ENCODE measurements at places on chromosomes 1 and 21.
A peak's percentile ranks its signal among the peaks of the same experiment; 100 is the strongest.

DNA sequence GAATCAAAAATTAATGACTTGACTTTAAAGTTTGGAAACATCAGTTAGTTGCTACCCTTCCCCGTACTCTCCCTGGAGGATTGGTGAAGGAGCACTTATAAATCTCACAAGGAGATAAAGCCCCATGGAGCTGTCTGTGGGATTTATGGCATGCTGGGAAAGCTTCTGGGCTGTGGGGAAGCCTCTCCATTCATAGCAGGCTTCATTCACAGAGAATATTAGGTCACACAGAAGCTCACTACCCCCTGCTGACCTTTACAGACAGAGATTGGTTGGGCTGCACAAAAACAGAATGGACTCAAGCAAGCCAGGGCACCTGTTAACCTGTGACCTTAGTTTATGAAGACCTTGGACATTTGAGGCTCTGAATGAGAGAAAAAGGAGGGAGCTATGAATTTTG is 32.1 kb downstream of the RGL1 start:
- H3K36me3 ChIP-seq: no peaks in the 10 kb centered on the region
- DNase-seq: no peak
- H3K27me3 ChIP-seq: no peaks in the 10 kb centered on the region
- no peak overlapping the region for H3K27ac ChIP-seq

DNA sequence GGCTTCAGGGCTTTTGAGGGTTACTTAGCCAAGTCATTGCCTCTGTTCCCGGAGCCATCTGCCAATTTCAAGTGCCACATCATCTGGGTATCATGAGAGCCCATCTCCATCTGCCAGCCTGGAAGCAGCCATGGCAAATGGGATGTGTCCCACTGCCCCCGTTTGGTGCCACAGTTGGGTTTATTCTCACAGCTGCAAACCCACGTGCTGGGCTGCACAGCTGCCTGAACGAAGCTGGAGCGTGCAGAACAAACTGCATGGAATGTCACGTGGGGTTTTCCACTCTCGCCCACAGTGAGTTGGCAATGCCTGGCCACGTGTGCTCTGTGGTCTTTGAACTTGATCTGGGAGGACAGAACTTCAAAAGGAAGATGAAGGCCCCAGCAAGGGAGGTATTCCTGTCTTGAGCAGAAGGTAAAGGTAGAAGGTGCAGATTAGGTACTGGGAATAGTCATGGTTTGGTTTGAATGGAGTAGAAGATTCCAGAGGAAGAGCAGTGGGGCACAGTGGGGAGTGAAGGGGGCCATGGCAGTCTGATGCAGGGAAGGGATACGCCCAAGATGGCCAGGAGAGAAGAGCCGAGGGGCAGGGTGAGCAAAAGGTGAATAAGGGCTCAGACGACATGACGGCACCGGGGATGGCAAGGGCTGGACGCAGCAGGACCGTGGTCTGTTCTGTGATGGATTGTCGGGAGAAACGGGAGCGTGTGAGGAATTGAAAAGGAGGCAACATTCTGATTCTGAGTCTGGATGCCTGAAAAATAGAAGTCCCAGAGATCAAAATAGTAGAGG is 222.0 kb downstream of the KAZN start:
- H3K4me3 ChIP-seq: no peak overlapping the region
- no peaks in the 10 kb centered on the region for H3K4me1 ChIP-seq
- H3K27me3 ChIP-seq: no peaks in the 10 kb centered on the region
- no peaks in the 10 kb centered on the region for H3K36me3 ChIP-seq

GRCh38 chr21:45363921-45364467 is 41.0 kb upstream of the COL18A1 start:
- no peak for DNase-seq
- no peaks in the 10 kb centered on the region for H3K4me1 ChIP-seq
- no peak overlapping the region for H3K4me3 ChIP-seq
- H3K27ac ChIP-seq: no peak overlapping the region
- no peaks in the 10 kb centered on the region for H3K27me3 ChIP-seq
- no peaks in the 10 kb centered on the region for H3K36me3 ChIP-seq

- no peak overlapping the region for H3K27ac ChIP-seq
- H3K4me1 ChIP-seq: peaks cover 13% of the 10 kb centered on the region
- H3K4me3 ChIP-seq: no peak overlapping the region
- H3K27me3 ChIP-seq: no peaks in the 10 kb centered on the region
Observed at GRCh38 chr1:29209173-29209572, 21.6 kb downstream of the MECR start.

GRCh38 chr1:151945725-151946722 is 36.7 kb upstream of the THEM4 start:
- H3K36me3 ChIP-seq: no peaks in the 10 kb centered on the region
- DNase-seq: peak; percentile 90
- no peak overlapping the region for H3K4me3 ChIP-seq
- peak overlapping the region; percentile 88 for H3K27ac ChIP-seq
- H3K27me3 ChIP-seq: no peaks in the 10 kb centered on the region

DNA sequence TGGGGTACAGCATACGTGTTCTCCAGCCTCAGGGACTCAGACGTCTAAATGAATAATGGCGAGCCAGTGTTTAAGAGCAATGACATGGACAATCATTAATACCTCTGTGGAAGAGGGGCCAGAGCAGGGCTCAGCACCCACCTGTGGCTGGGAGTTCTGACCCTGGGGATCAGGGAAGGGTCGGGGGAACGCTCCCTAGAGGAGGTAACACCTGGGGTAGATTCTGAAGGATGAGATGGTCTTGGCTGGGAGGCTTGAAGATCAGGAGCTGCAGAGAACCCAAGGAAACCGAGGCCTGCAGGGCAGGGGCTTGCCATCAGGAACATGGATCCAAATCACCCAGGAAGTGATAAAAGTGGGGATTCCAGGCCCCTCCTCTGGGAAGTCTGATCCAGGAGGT is 138.2 kb upstream of the RUNX3 start:
- no peaks in the 10 kb centered on the region for H3K27me3 ChIP-seq
- H3K4me1 ChIP-seq: no peaks in the 10 kb centered on the region
- H3K36me3 ChIP-seq: no peaks in the 10 kb centered on the region

DNA sequence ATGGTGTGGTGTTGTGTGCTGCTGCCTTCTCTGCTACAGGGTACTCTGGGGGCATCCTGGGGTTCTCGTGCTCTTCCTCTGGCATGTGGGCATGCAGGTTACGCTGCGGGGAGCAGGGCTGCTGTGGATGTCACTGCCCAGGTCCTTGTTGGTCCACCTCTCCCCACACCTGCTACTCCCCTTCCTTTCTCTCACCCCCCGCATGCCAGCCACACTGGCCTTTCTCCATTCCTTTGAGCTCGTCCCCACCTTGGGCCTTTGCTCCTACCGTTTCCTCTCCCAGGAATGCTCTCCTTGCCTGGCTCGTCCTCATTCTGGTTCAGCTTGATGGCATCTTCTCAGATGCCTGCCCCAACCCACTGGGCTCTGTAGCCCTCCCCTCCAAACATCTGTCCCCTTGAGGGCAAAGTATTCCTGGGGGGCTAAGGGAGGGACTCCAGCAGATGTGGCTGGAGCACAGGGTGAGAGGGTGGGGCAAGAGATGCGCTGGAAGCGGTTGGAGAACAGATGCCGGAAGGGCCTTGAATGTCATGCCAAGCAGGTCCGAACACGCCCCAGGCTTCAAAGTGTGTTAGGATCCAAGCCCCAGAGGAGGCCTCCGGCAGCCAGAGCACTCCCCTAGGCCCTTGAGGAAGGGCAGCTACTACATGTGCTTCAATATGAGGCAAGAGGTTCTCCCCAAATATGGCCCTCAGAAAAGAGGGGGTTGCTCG is 23.4 kb downstream of the DMRTB1 start:
- no peak overlapping the region for H3K27ac ChIP-seq
- H3K4me3 ChIP-seq: no peak overlapping the region
- H3K27me3 ChIP-seq: no peaks in the 10 kb centered on the region
- no peak for DNase-seq
- H3K36me3 ChIP-seq: no peaks in the 10 kb centered on the region

DNA sequence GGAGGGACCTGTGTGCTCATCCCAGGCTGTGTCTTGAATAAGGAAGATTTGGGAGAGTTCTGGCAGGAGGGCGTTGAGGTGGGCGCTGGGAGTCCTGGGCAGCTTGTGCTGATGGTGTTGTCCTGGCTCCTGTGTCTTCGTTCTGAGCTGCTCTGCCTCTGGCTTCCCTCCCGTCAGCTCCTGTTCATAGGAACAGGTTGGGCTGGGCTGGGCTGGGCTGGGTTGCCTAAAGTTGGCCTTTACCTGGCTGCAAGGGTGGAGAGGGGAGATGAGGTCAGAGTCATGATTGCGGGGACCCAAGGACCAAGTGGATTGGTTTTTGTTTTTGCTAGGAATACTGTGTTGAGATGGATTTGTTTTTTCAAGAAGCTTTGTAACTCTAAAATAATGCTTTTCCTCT is 9.1 kb downstream of the NECAP2 start:
- H3K27me3 ChIP-seq: no peaks in the 10 kb centered on the region
- H3K27ac ChIP-seq: no peak overlapping the region
- no peak overlapping the region for H3K4me3 ChIP-seq
- no peak for DNase-seq
- H3K4me1 ChIP-seq: peaks cover 6% of the 10 kb centered on the region
- peaks cover 76% of the 10 kb centered on the region for H3K36me3 ChIP-seq

DNA sequence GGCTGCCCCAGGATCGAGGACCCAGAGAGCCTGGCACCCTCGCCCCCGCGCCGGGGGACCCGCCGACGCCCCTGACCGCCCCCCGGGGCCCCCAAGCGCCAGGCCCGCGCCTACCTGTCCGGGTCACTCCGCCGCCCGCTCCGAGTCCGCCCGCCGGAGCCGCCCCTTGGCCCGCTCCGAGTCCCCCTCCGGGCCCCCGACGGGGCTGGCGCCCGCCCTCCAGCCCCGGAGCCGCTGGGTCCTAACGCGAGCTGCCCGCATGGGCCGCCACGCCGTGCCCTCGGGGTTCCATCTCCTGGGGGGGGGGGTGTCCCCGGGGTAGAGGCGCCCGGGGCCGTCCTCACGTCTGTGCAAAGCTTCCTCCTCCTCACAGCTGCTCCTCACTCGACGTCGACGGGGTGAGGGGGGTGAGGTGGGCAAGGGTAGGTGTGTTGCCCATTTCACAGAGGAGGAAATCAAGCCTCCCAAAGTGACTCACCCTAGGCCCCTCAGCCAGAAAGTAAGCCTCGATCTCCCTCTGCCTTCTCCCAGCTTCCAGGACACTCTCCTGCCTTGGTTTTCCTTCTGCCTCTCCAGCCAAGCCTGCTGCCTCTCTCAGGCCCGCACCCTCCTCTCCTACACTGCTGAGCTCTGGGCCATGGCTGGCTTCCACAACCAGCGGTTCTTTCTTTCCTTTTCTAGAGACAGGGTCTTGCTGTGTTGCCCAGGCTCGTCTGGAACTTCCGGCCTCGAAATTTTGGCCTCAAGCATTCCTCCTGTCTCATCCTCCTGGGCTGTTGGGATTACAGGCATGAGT is at the start of gene MFAP2:
TSS of gene MFAP2 (minus strand) at position 148 of the 796 bp plus-strand sequence. CDS start 2,347 bp downstream, outside the sequence.
- peaks cover 9% of the 10 kb centered on the region for H3K4me1 ChIP-seq
- no peak for DNase-seq
- peaks cover 3% of the 10 kb centered on the region for H3K36me3 ChIP-seq
- H3K27ac ChIP-seq: no peak within 1 kb of the TSS

DNA sequence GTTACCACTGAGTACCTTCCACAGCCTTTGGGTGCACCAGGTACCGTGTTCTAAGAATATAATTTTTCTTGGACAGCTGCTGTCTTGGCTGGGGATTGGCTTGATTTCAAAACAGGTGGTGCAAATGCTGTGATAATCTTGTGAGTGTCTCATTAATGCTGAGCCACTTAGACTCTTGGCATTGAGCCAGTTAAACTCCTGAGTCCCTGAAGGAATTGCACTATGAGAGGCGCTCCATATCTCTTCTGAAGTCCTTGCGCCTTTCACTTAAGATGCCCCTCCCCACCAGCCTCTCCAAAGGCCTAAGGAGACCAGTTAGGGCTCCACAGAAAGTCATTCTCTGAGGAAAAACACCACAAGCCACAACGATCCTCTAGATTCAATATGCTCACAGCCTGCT is 51.0 kb downstream of the BACH1 start:
- no peak overlapping the region for H3K27ac ChIP-seq
- peaks cover 12% of the 10 kb centered on the region for H3K36me3 ChIP-seq
- no peak overlapping the region for H3K4me3 ChIP-seq

GRCh38 chr1:247386217-247386616 is 29.8 kb upstream of the NLRP3 start:
- H3K4me3 ChIP-seq: no peak overlapping the region
- peaks cover 15% of the 10 kb centered on the region for H3K4me1 ChIP-seq
- H3K36me3 ChIP-seq: no peaks in the 10 kb centered on the region
- no peaks in the 10 kb centered on the region for H3K27me3 ChIP-seq
- H3K27ac ChIP-seq: no peak overlapping the region

GRCh38 chr1:178625695-178626094 is 99.3 kb upstream of the RALGPS2 start:
- H3K27me3 ChIP-seq: no peaks in the 10 kb centered on the region
- peaks cover 25% of the 10 kb centered on the region for H3K4me1 ChIP-seq
- H3K36me3 ChIP-seq: no peaks in the 10 kb centered on the region
- H3K4me3 ChIP-seq: no peak overlapping the region
- DNase-seq: no peak
- H3K27ac ChIP-seq: no peak overlapping the region

DNA sequence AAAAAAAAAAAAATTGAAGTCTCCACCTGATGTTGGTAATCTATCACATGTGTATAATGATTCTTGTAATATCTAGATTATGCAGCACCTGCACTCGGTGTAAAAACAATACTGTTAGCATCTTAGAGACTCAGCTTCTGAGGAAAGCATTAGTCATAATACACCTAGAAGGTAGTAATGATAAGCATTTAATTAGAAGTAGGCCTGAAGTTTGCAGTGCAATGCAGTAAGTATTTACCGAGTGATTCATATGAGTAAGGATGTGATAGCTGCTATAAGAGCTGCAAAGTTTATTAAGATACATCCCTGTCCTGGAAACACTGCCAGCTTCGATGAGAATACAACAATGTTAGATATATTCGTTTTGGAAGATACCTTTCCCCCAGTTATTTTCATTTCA is 196.4 kb downstream of the GREM2 start:
- no peaks in the 10 kb centered on the region for H3K4me1 ChIP-seq
- no peak overlapping the region for H3K4me3 ChIP-seq
- H3K27ac ChIP-seq: no peak overlapping the region
- no peak for DNase-seq

GRCh38 chr1:78247079-78247478 is 201.3 kb downstream of the GIPC2 start:
- H3K4me3 ChIP-seq: no peak overlapping the region
- no peak for DNase-seq
- H3K27me3 ChIP-seq: no peaks in the 10 kb centered on the region
- no peaks in the 10 kb centered on the region for H3K4me1 ChIP-seq
- H3K27ac ChIP-seq: no peak overlapping the region

- no peaks in the 10 kb centered on the region for H3K4me1 ChIP-seq
- H3K27ac ChIP-seq: no peak overlapping the region
- no peak for DNase-seq
- H3K27me3 ChIP-seq: peaks cover 4% of the 10 kb centered on the region
- H3K4me3 ChIP-seq: no peak overlapping the region
Observed at GRCh38 chr1:165228676-165229075, 127.8 kb downstream of the LMX1A start.

Measured in B cell (primary cell).